NCI-H187 (cell line): ENCODE measurements at places on chromosomes 2 and 18.

DNA sequence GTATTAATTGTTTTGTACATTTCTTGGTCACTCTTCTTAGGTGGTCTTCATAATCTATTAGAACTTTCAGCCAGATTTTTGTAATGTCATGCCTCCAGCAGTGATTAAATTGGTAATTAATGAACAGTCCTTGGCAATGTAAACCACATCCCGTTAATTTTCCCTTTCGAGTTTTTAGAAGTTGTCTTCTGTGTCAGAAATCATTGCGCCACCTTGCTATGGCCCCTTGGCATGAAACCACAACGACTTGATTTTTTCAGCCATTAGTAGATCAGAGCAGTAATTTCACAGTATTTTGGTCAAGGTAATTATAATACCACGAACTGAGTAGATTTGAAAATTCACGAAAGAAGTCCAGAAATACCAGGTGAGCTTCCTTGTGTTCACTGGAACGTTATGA lies 86.0 kb upstream of the OTX1 start:
- no peak for DNase-seq

DNA sequence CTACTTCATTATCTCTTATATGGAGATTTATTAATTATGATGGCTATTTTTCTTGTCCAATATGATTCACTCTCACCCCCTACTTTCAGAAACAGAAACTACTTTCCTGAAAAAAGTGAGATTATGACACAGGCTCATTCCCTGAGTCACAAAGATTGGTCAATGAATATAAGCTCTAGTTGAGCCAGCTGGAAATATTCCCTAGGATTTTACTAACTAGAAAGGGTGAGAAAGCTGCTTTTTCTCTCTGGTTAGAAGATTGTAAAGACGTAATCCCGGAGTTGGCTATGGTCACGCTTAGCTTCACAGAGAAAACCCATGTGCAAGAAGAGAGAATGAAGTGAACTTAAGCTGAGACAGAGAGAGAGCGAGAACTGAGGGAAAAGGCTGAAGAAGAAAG lies 223.7 kb upstream of the SMAD7 start:
- no peak for DNase-seq

- no peak for DNase-seq
Observed at GRCh38 chr2:201362396-201362795, 5.3 kb upstream of the FLACC1 start.

DNA sequence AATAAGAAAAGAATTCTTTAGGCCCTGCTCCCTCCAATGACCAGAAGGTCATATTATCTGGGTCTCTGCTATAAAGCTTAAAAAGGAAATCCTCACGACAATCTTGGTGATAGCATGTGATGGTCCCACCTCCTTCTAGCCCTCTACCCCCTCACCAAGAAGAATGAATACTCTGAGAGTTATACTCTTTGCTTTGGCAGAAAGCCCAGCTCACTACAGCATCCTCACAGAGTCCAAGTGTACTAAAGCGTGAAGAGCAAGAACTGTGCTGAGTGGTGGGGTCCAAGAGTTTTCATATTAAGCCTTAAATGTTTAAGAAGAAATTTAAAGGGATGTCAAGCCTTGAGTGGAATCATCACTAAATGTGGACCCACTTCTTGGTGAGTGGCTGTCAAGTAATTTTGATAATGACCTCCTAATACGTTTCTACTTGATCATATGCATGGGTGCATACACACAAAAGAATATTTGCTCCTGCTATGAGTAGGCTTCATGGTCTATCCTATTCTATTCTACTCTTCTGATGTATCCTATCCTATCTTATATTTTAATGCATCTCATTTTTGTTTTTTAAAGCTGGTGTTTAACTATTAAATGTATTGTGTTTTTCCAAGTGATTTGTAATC lies 16.5 kb upstream of the SERPINB7 start:
- DNase-seq: no peak

DNA sequence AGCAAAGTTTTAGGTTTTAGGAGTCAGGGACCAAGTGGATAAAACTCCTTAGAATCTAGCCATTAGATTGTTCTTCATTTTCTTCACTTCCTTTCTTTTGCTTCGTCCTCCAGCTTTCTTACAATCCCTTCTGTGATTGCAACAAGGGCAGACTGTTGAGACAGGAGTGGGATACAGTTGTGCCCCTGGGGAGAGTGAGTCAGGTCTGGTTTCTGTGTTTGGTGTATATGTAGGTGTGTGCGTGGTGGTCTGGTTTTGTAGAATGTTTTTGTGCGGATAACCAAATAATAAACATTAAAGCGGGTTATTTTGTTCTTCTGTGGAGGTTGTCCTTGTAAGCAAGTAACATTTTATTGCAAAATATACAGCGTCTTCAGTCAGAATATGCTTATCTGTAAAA lies 7.3 kb downstream of the INSIG2 start:
- DNase-seq: no peak

- no peak for DNase-seq
Observed at GRCh38 chr2:19255481-19255880, 102.9 kb downstream of the OSR1 start.

GRCh38 chr2:21131861-21132260 lies 8.1 kb downstream of the TDRD15 start:
- no peak for DNase-seq

DNA sequence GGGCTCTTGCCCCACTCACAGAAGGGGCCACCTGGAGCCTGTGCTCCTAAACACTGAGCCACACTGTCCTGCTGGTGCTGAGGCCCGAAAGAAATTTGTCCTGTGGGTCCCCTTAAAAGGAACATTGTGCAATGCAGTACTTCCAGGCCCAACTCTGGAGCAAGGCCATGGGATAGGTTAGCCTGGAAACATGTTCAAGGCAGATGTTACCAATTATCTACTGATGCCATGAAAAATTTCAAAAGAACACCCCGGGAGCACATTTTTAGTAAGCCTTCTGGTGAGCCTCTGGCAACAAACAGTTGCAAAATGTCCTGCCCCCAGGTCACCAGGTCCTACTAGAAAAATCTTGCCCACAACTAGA lies 12.3 kb upstream of the PTMA start:
- DNase-seq: no peak

DNA sequence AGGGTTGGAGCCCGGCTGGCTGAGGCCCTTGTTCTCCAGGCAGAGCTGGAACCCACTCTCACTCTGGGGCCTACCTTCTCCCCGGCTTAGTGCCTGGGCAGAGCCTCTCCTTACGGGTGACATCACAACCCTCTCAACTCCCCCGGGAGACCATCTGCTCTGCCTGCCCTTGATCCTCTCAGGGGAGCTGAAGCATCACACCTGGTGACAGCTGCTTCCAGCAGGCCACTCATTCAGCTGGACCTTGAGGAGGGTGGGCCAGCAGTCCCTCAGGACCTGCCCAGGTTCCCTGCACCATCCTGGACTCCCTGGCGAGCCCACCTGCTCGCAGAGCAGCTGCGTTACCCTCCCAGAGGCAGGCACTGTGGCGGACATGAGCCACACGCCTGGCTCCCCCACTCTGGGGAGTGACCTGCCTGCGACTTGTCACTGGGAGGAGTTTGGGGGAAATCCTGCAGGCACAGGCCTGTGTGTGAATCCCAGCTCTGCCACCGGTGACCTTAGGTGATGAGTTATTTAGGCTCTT lies 13.1 kb downstream of the HS6ST1 start:
- no peak for DNase-seq
